ENCODE measurements at places on chromosomes 1 and 21.
A peak's percentile ranks its signal among the peaks of the same experiment; 100 is the strongest.

- no peak for DNase-seq
Observed at GRCh38 chr21:42247716-42248115, 28.8 kb downstream of the ABCG1 start.

GRCh38 chr1:235470741-235471439 lies 33.4 kb downstream of the B3GALNT2 start:
- DNase-seq, result no peak

DNA sequence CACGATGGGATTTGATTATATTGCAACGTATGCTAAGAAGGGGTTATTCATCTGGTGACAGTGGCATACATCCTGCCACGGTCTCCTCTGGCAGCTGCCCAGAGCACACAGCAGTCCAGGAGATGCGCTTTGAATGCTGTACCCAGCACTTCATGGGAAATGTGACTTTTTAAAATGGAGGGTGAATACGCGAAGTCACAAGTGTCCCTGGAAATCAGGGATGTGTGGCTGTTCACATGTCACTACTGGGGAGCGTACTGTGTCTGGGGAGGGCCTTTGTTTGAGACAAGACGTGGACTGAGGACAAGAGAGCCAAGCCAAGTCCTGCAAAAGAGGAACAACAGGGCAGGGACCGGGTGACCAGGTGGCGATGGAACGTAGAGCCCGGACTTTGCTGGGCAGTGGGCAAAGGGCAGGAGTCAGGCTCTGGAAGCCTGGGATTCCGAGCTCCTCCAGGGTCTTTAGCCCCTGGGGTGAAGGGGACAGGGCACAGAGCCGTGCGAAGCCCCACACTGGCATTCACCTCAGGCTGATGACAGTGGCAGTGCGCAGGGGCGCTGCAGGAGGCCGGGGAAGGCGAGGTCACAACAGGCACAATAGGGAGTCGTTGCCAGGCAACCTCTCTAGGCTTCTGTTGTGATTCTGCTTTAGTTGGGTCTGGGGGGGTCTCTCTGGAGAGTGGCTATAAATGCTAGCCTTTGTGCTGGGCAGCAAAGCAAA lies 11.4 kb upstream of the ZBTB21 start:
- no peak for DNase-seq

DNA sequence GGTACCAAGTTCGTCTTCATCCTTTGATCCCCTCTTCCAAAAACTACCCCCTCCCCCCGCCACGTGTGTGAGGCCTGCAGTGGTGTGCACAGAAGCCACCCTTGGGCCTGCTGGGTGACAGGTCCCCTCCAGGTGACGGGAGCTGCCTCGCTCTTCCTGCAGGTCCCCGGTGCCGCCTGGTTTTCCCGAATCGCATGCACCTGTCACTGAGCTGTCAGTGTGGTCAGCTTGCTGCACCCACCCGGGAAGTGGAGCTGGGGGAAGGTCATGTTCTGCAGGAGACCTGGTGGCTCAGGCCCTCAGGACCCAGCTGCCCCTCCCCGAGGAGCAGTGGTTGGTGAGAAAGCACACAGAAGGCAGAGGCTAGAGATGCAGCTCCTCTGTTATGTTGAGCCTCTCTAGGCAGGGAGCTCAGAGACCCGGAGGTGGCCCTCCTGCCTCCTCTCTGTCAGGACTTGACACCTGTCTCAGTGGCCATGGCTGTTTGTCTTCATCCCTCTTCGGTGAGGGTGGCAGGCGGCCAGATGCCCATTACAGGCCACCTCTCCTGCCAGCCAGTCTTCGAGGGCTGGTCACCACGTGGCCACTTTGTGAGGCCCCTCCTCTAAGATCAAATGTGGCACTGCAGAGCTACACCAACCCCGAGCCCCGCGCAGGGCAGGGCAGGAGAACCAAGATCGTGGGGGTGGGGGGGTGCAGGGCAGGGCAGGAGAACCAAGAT lies 60.9 kb downstream of the SKI start:
- no peak for DNase-seq

DNA sequence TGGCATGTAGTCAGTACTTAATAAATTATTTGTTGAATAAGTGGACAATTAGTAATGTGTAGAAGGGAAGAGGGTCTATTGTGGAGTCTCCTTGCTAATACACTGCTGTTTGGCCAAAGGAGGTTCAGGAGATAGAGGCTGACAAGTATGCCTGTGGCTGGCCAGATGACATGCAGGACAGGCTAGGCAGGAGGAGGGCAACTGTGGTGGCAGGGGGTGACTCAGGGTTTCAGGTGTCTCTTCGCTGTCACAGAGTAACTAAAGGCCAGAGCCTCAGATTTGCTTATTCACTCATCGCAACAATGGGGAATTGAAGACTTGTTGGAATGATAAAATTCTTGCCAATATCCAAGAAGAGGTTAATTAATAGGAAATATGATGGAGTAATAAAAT lies 33.1 kb downstream of the THRAP3 start:
- DNase-seq, result no peak

- DNase-seq, result no peak
Observed at GRCh38 chr1:200115532-200115931, 88.0 kb downstream of the NR5A2 start.

DNA sequence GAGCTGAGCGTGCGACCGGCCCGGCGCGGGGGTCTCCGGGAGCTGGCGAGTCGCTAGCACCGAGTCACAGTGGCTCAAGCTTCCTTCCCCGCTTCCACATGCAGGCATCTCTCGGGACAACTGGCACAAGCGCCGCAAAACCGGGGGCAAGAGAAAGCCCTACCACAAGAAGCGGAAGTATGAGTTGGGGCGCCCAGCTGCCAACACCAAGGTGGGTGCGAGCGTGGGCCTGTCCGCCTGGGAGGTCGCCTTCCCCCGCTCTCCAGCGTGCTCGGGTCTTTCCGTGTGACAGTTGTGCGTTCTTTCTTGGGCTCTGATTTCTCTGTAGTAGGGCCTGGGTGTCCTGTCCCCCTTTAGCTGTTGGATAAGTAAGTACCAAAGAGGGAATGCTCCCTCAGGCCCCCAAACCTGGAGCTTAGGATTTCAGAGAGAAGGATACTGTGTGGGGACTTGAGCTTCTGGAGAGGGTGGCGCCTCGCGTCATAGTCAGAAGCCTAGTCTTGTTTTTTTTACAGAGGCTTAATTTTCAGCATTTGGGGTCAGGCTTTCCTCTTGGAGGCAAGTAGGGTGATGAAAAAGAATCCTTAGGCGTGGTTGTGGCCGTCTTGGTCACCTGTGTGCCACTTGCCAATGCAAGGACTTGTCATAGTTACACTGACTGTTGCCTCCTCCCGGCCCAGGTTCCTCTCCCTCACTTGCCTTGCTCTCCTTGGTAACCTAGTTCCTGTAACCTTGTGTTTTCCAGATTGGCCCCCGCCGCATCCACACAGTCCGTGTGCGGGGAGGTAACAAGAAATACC lies 790 bp downstream of the RPS8 start:
- peak; percentile 32 for DNase-seq

DNA sequence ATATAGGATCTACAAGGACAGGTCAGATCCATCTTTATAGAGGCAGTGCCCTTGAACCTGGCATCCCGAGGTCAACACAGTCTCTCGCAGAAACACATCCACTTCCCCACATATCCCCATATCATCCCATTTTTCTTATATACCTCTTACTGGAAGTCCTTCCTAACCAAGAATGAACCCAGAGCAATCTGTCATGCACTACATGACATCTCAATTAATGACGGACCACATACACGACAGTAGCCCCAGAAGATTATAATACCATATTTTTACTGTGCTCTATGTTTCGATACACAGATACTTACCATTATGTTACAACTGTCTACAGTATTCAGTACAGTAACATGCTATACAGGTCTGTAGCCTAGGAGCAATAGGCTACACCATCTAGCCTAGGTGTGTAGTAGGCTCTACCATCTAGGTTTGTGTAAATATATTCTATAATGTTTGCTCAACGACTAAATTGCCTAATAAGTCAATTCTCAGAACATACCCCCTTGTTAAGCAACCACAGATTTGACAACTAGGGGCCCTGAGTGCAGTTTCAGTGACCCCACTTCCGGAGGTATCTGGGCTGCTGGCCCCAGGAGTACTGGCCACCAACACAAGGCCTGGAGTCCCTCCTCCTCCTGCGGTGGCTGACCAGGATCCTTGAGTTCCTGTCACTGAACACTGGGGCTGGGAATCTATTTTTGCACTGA lies 28.1 kb downstream of the PTPN14 start:
- no peak for DNase-seq

- DNase-seq, result no peak
Observed at GRCh38 chr1:245972476-245972875, 534.6 kb downstream of the SMYD3 start.

DNA sequence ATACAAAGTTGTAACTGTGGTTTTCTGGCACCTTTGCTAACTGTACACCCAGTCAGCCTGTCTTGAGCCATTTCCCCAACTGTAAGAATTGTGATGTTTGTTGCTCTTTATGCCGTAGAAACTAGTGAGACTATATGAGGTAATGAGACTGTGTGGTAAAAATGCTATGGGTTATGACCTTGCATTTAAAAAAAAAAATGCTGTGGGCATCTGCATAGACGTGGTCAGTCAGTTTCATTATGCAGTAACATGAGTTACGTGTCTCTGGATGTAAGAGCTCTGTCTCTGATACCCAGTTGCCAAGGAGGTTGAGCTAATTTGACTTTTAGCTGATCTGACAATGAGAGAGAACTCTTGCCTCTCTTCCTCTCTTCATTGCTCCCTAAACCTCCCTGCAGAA lies 80.6 kb upstream of the LAMC2 start:
- DNase-seq, result no peak

- DNase-seq, result no peak
Observed at GRCh38 chr1:118271883-118272282, 86.9 kb upstream of the SPAG17 start.

GRCh38 chr21:28991861-28992525 lies 684 bp downstream of the LTN1 start:
- DNase-seq, result no peak

GRCh38 chr1:62180639-62181038 lies 14.0 kb upstream of the L1TD1 start:
- no peak for DNase-seq

DNA sequence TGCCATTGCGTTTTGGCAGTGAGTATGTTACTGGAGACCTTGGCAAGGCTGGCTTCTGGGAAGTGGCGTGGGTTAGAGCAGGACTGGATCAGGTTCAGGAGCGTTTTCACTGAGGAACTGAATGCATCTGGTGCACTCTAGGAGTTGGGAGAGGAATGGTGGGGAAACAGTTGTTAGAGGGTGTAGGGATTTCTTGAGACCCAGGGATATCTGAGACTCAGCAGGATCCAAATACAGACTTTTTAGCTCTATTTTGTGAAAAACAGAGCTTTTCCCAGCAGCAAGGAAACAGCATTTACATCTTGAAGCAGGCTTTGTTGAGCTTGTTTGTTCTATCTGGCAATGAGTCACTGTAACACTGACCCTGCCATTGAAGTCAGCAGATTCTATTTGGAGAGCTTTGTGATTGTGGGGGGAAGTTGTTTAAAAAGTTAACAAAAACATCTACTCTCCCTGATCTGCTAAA lies 56.9 kb upstream of the NRIP1 start:
- no peak for DNase-seq

- no peak for DNase-seq
Observed at GRCh38 chr1:221777431-221778072, 35.7 kb upstream of the DUSP10 start.

DNA sequence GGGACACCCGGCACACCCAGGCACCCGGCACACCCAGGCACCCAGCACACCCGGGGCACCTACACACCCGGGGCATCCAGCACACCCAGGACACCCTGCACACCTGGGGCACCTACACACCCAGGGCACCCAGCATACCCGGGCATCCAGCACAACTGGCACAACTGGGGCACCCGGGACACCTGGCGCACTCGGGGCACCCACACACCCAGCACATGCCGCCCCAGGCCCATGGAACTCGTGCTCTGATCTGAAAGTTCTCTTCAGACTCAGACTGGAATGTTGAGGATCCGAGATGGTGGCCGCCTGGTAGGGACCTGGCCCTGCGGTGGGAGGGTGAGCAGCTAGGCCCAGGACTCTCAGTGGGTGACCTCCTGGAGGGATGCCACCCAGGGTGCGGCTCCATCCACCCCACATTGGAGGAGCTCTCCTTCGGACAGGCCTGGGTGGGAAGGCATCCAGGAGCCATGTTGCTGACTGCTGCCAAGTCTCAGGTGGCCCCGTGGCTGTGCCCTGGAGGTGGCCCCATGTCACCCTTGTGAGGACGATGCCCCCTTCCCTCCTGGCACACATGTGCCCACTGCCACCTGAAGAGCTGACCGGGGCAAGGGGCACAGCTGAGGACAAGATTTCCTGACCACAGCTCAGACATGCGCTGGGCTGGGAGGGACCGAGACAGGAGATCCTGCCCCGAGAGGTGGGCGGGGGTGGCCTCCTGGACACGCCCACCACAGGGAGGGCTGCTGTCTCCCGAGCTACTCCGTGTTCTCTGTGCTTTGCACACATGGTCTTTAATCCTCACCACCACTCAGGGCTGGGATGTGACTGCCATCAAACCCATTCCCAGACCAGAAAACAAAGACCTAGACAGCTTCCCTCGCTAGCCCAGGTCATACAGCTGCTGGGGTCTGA lies 37.0 kb downstream of the UBE2G2 start:
- no peak for DNase-seq

GRCh38 chr1:59672851-59673572 lies 141.7 kb upstream of the HOOK1 start:
- DNase-seq, result no peak

- no peak for DNase-seq
Observed at GRCh38 chr21:45837936-45838335, 143.6 kb upstream of the COL6A1 start.

DNA sequence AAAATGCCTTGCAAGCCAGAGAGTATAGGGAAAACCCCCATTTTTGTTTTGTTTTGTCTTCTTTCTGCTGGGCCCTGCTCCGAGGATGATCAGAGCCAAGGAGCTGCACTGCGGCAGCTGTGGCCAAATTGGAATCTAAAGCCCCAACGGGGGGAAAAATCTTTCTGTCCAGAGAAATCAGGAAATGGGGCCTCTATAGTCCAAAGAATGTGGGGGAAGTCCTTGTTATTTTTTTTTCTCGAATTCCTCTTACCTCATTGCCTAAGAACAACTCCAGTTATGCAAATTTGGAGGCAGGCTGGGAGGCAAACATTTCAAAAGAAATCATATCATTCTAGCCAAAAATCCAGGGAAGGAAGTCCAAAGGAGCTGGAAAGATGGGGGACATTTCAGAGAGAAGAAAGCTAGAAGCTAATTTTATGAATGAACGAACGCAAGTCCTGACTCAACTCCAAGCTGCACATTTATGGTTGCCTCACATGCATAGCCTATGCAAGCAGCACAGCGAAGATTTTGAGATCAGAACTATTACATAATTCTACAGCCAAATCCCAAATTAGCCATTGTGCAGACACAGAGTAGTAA lies 263.2 kb downstream of the KCTD3 start:
- DNase-seq, result no peak

DNA sequence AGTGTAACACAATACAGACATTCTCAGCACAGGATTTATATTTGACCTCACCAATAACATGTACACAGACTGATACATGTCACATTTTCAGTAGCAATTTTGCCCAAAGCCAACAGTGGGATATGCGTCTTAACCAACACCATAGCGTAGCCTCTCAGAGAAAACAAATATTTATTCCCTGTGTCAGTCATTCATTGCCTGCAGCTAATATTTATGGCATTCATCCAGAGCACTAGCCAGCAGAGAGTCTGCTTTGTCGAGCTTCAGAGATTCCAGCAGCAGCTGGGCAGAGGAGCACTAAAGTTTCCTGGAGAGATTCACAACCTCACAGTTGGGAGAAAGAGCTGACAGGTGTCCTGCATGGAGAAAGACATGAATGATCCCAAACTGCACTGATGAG lies 400.7 kb upstream of the DAB1 start:
- no peak for DNase-seq
